ENCODE measurements at places on chromosomes 3 and 15.
A peak's percentile ranks its signal among the peaks of the same experiment; 100 is the strongest.

- peak; percentile 65 for DNase-seq
These were observed 702 bp downstream of the ARHGEF3 start for GRCh38 chr3:56800832-56801661.

DNA sequence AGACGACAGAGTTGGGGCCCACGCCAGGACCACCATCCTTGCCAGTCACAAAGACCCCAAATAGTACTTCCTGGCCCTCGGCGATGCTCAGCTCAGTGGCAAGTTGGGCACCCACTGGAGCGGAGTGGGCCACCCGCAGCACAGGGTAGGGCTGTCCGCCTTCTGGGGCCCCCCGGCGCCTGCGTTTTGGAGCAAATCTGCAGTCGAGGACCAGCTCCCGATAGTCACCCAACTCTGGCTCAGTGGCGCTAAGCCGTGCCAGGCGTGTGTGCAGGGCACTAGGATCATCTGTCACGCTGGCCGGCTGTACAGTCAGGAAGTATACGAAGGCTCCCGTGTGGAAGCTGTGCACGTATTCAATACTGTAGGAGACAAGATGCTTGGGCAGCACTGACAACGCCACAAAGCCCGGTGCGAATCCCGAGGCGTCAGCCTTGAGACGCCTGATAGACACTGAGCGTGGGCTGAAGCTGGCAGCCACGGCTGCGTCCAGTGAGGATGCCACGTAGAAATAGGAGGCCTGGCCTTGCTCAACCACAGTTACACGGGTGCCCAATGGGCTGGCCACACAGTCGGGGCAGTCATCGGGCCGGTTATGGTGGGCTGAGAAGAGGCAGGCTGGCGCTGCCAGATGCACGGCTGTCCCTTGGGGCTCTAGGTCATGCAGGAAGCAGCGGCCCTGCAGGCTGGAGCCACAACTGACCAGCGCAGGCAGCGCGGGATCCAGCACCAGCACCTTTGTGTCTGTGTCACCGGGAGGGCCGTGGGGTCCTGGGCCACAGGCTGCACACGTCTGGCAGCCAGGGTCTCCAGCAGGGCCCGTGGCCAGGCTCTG is 945 bp downstream of the MST1R start:
- DNase-seq: no peak

- no peak for DNase-seq
These were observed 246.7 kb downstream of the RORA start for GRCh38 chr15:60982249-60982910.

GRCh38 chr3:74538669-74539068 is 75.8 kb downstream of the CNTN3 start:
- no peak for DNase-seq

- no peak for DNase-seq
These were observed 31.1 kb downstream of the PHLDB2 start for GRCh38 chr3:111890051-111890580.

DNA sequence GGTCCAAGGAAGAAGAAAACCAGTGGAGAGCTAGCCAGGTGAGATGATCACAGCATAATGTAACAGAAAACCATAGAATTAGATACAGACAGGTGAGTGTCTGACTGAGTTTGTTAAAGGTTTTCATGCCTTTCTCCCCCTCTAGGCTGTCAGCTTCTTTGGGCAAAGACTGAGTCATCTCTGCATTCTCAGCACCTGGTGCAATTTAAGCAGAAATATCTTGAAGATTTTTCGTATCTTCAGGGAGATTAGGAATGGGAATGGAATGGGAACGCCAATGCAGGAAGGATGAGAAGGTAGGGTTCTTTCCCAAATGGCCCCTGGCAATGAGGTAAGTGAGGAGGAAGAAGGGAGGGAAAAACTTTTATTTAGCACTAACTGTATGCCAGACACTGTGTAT is 122.0 kb upstream of the SLC7A14 start:
- no peak for DNase-seq

DNA sequence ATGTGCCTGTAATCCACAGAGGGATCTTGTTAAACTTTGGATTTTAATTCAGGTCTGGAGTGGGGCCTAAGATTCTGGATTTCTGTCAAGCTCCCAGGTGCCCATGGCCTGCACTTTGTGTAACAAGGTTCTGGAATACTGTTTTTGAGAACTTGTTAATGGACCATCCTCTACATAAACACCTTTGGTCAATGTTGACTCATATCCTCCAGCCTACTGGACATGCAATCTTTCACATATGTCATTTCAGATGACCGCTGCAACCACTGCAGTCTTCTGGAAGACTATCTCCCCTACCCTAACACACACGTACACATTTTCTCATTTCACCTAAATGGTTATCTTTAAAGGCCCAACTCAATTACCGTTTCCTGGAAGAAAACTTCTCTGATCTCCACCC is 302.1 kb upstream of the TPRG1 start:
- DNase-seq: no peak

DNA sequence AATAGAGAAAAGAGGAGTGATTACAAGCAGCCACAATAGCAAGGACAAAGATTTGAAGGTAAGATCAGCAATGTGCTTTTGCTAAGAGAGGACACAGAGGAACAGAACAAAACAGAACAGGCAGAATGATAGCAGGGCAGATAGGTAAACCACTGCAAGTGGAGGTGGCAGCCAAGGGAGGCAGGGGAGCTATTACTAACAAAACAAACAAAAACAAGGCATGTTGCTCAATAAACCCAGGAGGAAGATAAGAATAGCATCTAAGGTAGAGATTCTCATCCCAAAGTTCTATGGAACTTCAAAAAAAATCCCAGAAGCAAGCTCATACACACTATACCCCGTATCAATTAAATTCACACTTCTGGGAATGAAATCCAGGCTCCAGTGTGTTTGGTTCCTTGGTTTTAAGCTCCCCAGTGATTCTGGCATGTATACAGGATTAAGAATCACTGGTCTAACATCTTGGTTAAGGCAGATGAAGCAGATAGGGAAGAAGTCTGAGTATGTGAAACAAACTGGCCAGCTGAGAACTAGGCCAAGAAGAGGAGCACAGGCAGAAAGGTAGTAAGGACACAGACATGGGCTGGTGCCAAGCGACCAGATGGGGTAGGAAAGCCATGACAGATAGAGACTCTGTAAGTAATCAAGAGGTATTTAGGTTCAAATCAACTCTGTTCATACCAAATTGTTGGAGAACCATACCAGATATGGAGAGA is 189.2 kb downstream of the DTWD1 start:
- DNase-seq: no peak

DNA sequence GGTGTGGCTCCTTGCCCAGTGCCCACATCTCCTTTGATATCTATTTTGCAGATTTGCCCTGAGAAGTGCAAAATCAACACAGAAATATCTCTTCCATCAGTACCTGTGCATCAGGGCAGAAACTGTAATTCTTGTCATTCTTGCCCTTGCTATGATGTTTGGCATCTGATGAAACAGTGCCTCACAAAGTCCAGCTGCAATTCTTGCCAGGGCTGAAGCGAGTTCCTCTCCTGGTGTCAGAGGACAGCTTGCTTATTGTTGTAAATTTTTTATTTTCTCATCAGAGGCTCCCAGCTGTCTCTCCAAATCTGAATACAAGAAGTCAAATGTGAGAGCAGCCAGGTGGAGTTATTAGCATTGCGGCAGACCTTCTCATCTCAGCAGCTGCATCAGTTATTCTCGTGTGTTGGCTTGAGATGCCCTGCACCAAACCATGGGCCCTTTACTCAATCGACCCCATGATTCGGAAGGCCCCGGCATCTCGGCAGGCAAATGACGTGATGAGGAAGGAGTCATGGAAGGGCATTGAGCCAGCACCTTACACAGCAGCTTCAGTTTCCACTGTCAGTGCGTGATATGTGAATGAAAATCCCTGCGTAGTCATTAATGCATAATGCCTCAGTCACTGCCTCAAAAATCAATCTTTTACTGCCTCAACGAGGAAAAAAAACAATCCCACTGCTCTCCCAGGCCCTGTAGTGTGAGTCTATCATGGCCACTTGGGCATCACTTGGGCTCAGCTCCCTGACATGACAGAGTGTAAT is 93.4 kb downstream of the CCNL1 start:
- no peak for DNase-seq

DNA sequence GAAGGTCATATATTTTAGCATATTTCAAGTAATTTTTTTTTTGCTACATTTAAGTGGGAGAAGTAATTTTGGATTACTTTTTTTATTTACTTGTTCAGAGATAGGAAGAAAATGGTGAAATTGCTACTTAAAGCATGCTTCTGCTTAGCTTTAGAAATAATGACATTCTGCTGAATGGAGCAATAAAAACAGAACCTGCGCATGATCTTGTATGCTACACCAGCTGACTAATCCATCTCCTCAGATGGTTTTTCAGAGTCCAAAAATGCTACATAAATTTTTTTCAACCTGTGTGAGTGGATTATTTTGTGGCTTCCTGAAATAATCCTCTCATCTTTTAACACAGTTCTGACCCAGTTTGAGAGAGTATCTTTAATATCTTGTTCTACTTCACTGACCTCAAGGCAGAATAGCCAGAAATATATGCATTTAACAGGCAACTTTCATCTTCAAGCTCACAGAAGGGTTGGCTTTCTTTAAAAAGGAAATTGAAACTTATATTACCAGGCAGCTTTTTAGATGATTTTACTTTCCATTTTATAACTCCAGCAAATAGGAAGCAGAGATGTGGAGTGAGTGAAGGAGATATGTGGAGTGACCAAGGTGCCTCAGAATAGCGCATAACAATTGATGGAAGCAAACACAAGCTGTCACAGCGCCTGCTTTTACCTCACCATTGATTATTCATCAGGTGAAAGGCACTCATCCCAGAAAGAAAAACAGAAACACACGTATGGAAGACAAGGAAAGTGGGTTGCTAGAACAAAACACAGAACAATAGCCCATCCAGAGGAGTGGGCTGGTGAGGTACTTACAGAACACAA is 136.6 kb downstream of the TGFBR2 start:
- DNase-seq: no peak

GRCh38 chr3:172152874-172153273 is 113.5 kb downstream of the FNDC3B start:
- DNase-seq: no peak

DNA sequence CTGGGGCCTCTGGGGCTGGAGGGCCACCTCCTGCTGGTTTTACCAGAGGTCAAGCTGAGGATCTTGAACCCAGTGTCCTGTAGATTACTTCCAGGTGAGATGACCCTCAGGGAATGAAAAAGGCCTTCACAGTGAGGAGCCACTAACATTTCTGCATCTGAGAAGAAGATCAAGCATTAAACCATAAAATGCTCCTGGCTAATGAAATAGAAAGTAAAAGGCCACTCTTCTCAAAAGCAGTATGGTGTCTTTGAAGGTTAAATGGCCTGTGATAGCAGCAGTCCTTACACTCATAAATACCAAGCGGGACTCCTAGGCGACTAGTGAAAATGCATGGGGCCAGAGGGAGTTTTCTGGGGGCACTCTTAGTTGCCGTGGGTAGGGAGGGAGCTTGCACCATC is 47.0 kb upstream of the RGMA start:
- no peak for DNase-seq

DNA sequence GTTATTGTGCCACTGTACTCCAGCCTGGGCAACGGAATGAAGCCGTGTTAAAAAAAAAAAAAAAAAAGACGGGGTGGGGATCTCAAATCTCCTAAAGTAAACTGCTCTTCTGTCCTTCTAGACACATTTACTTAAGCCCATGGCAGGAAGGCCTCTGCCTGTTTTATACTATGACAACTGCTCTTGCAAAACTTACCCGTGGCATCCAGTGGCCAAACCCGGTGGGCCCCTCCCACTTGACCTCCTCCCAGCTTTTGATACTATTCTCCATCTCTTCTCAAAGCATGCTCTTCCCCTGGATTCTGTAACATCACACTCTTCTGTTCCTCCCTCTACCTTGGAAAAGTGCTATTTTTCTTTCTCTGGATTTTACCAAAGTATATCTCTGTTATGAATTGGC is 112.2 kb downstream of the RFTN1 start:
- DNase-seq: no peak

DNA sequence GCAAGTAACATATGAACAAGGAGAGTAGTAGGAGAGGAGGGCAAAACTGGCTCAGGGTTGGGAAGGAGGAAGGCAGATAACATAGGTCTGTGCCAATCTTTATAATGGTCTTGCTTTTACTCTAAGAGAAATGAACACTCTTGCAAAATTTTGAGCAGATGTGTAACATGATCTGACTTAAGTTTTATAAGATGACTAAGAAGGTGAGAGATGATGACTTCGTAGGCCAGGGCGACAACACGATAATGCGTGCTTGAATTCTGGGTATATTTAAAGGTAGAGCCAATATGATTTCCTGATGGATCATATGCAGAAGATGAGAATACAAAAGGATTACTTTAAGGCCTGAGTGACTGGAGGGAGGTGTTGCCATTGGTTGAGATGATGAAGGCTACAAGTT is 265.4 kb upstream of the KCNMB2 start:
- DNase-seq: no peak

- DNase-seq: no peak
These were observed 10.0 kb upstream of the TGM5 start for GRCh38 chr15:43276563-43277200.

GRCh38 chr3:139378587-139379241 is 10.7 kb downstream of the COPB2 start:
- DNase-seq: no peak

DNA sequence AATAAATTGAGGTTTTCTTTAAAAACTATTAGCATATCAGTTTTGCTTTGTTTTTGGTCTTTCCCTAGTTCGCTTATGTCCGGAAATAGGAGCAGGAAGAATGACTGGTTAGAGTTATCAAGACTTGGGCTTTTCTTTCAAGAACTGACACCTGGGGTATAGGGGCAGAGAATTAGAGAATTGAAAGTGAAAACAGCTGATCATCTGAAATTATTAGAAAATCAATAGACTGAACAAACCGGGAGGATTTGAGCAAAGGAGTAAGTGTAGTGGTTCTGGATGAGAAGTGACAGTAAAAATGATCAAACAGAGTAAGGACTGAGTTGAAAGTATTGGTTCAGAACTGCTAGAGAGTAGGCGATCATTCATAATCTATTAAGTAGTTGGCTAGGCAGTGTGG is 6.0 kb downstream of the MINDY2 start:
- no peak for DNase-seq

GRCh38 chr15:47496343-47497185 is 220.7 kb upstream of the SEMA6D start:
- DNase-seq: no peak

- DNase-seq: no peak
These were observed 257.7 kb upstream of the UBE2E1 start for GRCh38 chr3:23547905-23548650.

DNA sequence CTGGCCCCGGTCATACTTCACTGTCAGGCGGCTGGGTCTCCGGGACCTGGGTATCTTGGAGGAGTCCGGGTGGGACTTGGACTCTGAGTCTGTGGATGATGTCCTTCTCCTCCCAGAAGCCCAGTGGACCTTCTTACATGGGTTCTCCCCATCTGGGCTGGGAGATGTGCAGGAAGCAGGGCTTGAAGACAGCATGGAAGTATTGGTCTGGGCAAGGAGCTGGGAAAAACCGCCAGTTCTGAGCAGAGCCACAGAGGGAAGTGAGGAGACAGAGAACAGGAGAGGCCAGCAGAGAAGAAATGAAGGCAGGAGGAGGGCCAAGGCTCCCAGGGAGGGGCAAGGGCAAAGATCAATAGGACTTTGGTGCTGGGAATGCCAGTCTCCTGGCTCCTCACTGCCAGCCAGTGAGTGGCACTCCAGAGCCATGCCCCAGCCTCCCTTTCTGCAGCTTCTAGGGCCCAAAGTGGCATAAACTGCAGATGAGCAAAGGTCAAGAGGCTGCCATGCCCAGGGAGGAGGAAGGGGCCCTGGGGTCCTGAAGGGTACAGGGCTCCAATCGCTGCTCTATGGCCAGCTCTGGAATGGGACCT is at the start of gene PPP1R14D:
Gene PPP1R14D (minus strand): TSS at position 262 of the 590 bp plus-strand sequence. CDS start 67 bp downstream, at position 195.
- no peak for DNase-seq
